Ureter (tissue), 1 donor: ENCODE measurements at places on chromosomes 11 and 22. TPM values are rescaled to one million over a fixed set of nuclear protein-coding genes. Genes with fewer than 3 reads are reported as not detected.
A peak's percentile ranks its signal among the peaks of the same experiment; 100 is the strongest.

DNA sequence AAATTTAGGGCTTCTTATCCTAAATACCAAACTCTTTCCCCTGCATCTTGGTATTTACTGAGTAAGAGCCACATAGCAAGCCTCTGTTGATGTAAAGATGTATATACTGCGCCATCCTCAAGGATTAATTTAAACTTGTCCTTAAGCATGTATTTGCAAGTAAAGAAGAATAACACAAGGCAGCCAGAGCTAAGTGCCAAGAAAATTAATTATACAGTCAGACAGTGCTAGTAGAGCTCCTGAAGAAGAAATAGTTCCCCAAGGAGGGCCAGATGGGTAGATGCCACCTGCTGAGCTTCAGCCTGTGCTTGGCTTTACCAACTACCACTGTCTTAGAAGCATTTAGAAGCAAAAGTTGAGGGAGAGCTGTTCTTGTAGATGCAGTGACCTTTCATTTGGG lies 470.0 kb downstream of the BUD13 start:
- DNase-seq: no peak

- no peak for DNase-seq
Observed at GRCh38 chr11:70352100-70352499, 46.2 kb upstream of the CTTN start.

DNA sequence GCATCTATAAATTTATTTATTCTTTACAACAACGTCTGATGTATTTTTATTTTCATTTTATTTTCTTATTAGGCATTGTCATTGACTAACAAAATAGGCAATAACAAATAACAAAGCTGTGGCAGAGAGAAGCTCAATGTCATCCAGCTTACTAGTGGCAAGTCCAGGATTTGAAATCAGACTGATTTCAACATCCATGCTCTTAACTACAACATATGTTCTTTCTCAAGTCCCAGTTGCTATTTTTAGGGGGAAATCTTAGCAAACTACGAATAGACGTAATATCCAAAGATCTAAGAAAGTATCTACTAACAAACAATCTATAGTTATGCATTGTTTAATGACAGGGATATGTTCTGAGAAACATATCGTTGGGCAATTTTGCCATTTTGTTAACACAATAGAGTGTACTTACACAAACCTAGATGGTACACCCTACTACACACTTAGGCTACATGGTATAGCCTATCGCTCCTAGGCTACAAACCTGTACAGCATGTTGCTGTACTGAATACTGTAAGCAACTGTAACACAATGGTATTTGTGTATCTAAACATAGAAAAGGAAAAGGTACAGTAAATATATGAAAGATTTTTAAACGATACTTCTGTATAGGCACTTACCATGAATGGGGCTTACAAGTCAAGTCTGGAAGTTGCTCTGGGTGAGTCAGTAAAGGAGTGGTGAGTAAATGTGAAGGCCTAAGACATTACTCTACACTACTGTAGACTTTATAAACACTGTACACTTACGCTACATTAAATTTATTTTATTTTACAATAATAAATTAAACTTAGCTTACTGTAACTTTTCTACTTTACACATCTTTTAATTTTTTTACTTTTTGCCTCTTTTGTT lies 151.3 kb downstream of the DLG2 start:
- DNase-seq: no peak

FADS1 gene
- total RNA-seq: 40.7 TPM

DNA sequence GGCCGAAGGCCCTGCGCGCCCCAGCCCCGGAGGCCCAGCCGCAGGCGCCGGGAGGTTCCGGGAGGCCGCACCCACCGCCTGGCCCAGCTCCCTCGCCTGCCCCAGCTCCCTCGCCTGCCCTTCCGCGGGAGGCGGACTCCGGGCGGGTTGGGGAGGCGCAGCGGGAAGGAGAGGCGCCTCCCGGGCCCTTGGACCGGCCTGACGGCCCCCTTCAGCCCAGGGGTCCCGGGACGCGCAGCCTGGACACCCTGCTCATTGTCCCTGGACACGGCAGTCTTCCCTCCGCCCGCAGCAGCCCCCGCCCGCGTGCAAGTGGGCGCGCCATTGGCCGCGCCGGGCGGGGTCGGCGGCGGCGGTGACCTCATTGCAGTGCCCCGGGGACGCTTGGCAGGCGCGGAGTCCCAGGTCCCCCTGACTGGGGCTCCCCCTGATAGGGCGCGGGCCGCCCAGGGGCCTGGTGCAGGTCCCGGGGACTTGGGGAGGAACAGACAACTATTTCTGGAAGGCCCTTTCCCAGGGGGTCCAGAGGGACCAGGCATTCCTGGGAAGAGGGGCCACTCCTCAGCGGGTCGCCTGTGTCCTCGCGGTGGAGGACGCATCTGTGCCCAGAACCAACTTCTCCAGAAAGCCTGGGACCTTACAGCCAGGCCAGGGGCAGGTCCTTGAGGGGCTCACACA lies 501 bp downstream of the CD151 start:
- DNase-seq: no peak

LRP5 gene
- 82.4 TPM for total RNA-seq

DNA sequence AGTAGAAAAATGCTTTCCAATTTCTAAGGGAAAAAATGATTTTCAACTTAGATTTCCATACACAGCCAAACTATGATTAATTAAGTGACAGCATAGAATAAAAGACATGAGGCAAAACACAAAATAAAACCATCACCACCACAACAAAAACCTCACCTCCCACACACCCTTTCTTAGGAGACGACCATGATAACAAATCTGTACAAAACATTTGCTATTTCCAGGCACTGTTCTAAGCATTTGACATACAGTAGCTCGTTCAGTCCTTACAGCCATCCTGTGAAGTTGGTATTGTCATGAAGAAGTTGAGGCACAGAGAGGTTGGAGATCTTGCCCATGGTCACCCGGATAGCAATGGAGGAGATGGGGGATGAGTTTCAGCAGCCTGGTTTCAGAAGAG lies 8.7 kb downstream of the SPI1 start:
- no peak for DNase-seq

DNA sequence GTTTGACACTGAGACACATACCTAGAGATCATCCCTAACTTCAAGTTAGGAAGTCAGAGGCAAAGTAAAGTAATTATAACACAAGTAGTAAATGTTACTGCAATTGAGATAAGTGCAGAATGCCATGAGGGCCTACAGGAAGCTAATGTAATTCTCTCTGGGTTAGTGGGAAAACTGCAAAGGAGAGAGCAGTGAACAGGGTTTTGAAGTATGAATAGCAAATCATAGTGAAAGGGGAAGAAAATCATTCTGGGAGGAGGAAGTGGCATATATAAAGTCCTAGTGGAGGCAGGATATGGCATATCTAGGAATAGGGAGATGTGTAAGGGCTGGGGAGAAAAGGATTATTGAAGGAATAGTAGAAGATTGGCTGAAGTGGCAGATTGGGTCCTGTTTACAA lies 27.9 kb downstream of the RNF169 start:
- no peak for DNase-seq

DNA sequence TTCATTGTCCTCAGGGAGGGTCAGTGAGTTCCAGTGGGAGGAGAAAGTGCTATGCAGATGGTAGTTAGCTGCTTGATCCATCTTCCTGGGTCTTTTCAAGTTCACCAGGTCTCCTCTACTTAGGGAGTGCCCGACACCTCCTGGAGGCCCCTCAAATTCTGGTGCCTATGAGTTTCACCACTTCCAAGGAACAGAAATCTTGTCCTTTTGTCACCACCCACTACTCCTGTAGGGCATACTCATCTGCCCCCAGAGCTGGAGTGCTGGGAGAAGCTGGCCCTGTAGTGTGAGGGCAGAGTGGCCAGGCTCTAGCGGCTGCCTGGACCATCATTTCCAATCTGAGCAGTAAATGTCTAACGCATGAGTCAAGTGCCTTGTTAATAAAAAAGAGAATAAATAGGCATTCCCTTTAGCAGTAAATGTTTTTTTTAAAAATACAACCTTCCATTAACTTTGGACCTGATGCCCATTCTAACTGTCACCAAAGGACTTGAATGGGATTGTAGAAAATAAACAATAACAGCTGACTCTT lies 12.5 kb downstream of the IRAG1 start:
- no peak for DNase-seq

CNTN5 gene
- total RNA-seq: 1.2 TPM

- DNase-seq: peak; percentile 93
Observed at GRCh38 chr22:41697126-41697775, 2.1 kb upstream of the MEI1 start.

- DNase-seq: no peak
Observed at GRCh38 chr22:20264614-20265452, 3.3 kb downstream of the RTN4R start.

DDTL gene
- 6.6 TPM for total RNA-seq

DNA sequence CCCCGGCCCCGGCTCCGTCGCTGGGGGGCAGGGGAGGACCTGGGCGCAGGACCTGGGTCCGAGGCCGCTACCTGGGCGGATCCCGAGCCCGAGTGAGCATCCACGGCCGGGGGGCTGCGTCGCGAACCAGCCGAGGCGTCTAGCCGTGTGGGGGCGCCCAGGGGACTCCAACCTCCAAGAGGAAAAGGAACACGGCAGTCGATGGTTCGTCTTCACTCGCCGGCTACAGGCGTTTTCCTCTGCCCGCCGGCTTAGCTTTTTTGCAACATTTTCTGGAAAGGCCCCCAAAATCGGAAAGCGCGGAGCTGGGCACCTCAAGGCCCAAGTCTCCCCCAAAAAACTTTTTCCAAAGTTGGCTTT lies 666 bp downstream of the PDGFB start:
- no peak for DNase-seq

MYO7A gene
- 5.8 TPM for total RNA-seq

GRCh38 chr11:10308201-10308954 lies 3.5 kb downstream of the ADM start:
- DNase-seq: no peak

P2RX6 gene
- 5.7 TPM for total RNA-seq

- DNase-seq: peak; percentile 90
Observed at GRCh38 chr22:31102441-31103081, 4.8 kb downstream of the SELENOM start.

GRCh38 chr22:50704510-50705218 lies 32.0 kb downstream of the SHANK3 start:
- DNase-seq: no peak

DNA sequence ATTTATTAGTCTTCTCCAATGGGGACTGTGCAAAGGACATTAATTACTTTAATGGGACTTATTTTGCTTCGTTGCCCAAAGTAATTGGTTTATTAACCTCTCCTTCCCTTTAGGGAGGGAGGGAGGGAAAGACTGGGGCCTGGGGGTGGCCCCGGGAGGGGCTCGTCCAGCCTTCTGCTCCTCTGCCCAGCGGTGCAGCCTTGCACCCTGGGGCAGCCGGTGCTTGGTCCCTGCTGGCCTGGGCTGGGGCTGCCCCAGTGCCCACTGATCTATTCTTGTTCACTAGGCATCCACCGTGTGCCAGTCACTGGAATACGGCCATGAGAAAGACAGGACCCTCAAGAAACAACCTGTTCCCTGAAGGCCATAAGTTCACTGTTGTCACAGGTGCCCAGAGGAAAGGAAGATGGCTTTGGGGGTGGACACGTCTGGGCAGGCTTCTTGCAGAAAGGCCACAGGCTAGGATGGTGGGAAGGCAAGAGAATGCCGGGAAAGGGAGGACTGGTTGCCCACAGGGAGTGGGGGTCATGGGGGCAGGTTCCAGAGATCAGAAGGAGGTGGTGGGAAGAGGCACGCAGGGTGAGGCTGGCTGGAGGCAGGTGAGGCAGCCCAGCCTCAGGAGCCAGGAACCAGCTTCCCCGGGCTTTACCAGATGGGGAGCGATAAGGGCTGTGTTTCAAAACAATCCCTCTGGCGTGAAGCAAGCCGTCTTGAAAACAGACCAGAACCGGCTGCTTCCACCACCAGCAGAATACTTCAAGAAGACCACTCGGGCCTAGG lies 47.6 kb upstream of the KCNQ1OT1 start:
- DNase-seq: no peak

DNA sequence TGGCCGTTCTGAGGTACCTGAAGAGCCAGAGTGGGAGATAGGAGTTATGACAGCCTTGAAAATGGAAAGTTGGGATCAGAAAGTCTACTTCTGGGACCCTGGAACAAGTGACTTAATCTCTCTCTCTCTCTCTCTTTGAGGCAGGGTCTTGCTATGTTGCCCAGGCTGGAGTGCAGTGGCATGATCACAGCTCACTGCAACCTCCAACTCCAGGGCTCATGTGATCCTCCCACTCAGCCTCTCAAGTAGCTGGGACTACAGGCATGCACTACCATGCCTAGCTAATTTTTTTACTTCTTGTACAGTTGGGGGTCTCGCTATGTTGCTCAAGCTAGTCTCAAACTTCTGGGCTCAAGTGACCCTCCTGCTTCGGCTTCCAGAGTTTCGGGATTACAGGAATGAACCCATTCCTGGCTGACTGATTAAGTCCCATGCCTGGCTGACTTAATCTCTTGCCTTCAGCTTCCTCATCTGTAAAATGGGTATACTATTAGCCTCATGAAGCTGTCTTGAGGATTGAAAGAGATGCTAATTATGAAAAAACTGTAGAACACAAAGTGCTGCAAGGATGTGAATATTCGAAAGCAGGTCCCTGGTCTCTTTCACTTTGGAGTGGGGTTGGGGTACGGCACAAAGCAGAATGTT lies 87.7 kb downstream of the UBASH3B start:
- no peak for DNase-seq

- no peak for DNase-seq
Observed at GRCh38 chr11:47107744-47108143, 68.9 kb downstream of the ARFGAP2 start.

GRCh38 chr11:62457478-62457877 lies 38.6 kb downstream of the SCGB1A1 start:
- DNase-seq: no peak
